Left hindlimb (tissue), 1 donor: ENCODE measurements at places on chromosomes 3 and 15.
A peak's percentile ranks its signal among the peaks of the same experiment; 100 is the strongest.

DNA sequence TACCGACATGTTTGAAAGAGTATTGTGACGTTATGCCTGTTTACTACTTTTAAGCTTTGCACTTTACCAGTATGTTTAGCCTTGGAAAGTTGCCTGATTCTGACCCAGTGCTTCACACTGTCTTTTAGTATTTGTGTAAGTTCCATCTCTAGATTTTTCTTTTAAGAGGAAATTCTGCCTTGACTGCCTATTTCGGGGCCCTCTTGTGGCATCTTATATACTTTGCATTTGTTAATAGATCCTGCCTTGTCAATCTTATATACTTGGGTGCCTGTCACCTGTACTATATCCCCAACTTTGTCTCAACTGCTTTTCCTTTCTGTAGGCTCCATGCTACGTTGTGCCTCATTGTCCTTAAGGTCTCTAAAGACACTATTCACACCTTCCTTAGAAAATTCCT, 244.6 kb downstream of the STXBP5L start:
- DNase-seq: no peak

DNA sequence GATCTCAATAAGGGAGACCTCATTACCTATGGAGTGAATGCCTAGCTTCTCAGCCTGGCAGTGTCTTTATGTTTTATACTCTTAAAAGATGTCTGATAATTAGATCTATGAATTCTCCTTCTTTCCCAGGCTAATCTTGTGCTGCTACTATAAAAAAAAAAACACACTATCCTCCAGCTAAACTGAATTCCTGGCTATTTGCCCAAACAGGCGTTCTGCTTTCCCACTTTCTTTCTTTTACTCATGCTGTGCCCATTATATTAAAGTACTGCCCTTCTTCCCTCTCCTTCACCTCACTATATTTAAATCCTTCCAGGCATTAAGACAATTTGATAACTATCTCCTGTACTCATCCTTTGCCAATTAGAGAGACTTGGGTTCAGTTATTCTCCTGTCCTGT, 1134.9 kb downstream of the ROBO2 start:
- DNase-seq: no peak

DNA sequence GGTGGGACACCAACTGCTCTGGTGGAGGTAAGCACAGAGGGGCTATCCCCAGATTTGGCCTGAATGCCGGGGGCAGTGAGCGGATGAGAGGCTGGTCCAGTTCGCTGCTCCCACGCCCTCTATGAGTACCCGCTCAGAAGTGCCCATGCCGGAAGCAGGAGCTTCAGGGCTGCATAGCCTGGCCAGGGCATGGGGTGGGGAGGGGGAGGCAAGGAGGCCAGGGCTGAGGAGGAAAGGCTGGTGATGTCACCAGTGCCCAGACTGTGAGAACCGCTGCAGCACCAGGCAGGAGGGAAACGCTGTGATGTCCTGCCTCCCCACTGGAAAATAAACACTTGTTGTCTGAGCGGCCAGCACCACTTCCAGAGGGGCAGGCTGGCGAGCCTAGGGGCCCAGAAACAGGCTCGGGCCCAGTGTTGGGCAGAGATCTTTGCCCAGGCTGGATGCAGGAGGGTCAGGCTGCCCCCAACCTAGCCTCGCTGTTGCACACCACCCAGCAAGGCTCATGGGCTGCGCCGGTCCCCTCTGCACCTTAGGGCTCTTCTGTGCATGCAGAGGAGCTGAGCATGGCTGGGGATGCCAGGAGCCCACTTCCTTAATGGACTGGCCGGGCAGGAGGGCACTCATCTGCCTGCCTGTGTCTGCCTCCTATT, 10.9 kb upstream of the DLL4 start:
- no peak for DNase-seq

DNA sequence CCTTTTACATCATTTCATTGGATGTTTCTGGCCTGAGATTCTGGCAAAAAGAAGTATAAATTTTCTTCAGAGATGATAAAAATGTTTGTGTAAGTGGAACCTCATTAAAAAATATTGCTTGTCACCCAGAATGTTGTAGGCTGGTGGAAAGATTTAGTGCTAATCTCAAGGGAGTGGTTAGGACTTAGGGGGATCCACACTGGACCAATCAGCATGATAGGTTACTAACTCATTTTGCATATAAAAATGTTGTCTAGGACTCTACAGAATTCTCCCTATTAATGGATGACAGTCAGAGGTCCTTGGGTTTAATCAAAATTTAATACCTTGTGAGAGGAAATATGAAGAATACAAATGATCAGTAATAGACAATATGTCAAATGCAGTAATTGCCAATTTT, 108.6 kb upstream of the TNIK start:
- DNase-seq: no peak

DNA sequence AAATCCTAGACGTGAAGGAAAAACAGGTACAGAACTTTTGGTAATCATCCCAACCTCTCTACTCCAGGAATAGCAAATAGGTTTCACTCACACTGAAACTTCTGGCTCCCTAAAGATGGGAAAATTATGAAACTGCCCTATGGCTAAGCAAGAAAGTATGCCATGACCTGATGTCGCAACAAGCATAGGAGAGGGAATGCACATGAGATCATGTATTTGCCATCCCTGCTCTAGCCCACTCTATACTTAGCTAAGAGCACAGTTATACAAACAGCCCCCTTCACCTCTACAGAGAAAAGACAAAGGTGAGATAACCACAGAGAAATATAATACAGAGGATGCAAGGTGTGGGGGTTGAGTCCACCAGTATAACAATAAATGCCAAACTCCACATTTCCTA, 102.7 kb downstream of the TBC1D5 start:
- DNase-seq: no peak

- DNase-seq: no peak
Observed at GRCh38 chr15:67100801-67101581, 35.6 kb downstream of the SMAD3 start.

DNA sequence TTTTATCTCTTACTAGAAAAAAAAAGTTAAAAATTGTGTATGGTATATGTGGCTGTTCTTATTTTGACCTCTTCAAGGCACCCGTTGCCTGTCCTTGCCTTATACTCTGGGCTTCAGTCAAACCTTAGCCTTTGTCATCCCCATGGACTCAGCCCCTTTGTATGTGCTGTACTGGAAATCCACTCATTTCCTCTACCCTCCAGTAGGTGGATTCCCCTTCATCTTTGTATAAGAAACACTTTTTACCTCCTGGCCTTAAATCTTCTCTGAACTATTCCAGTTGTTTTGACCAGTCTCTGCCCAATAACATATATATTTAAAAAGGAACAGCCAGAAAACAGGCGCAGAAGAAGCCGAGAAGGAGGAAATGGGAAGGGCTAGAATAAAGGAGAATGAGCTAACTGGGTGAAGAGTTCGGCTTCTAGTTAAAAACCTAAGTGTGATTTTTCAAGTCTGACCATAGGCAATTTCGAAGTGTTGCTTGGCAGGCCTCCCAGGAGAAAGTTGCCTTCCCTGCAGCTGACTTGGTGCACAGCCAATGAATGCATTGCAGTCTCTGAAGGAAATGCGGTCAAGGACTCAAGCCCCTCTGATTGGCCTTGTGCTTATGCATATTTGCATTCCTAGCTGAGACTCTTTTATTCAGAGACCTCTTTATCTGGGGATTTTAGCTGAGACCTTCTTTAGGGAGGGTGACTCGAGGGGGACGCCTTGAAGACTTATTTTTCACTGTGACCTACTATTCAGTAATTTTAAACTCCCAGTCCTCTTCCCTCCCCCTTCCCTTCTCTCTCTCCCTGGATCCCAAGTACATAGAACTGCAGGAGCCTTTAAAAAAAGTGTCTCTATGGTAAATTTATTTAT, 277.4 kb downstream of the ROBO1 start:
- DNase-seq: peak; percentile 82

DNA sequence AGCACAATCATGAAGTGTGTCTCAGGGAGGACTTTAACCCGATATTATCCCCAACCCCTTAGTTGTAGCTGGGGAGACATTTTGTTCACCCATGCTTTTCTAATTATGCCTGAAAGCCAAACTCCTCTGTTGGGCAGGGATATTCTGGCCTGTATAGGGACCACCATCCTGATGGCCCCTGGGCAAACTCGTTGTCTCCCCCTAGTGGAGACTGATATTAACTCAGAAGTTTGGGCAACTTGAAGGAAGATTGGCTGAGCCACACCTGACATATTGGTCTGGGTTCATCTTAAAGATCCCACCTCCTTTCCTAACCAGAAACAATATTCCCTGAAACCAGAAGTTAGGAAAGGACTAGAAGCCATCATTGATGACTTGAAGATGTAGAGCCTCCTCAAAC, 42.3 kb downstream of the TM4SF18 start:
- DNase-seq: no peak

DNA sequence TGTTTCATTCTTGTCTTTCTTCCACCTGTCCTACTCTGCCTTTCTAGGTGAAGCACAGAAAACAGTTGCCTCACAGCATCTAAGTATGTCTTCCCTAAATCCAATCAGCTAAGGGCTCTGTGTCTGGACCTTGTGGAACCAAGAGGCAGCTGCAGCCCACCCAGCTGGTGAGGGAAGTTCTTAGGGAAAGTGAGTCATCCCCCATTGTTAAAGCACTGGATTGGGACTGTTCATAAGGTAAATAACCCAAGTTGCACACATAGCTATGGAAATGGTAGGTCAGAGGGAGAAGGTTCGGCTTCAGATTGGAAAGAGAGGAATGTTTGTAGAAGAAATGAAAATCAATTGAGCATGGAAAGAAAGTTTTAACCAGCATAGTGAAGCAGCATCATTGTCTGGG, 18.0 kb upstream of the ARNT2 start:
- no peak for DNase-seq
